ENCODE measurements at places on chromosomes 4 and X.

DNA sequence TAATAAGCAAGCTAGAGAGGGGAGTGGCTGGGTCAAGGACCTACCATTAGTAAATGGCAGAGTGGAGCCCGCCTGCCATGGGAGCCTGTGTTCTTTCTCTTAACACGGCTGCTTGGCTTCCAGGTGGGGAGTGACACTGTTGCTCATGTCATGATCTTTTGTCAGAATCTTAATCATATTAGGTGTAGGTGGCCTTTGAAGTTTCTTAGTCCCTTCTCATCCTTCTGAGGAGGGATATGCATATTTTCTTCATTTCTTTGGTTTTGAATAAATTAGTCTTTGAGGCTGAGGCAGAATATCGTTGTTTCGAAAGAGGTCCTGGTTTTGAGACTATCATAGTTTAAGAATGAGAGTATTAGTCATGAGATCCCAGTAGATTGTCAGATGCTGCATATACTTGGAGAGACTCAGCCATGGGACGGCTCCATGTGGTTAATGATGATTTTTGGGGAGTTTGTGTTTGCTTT lies 28.9 kb downstream of the SNX25 start:
- no peak for DNase-seq

GRCh38 chr4:151324124-151324751 lies 1.2 kb downstream of the SH3D19 start:
- no peak for DNase-seq

GRCh38 chr4:138647433-138647832 lies 368.1 kb upstream of the NOCT start:
- DNase-seq: no peak

DNA sequence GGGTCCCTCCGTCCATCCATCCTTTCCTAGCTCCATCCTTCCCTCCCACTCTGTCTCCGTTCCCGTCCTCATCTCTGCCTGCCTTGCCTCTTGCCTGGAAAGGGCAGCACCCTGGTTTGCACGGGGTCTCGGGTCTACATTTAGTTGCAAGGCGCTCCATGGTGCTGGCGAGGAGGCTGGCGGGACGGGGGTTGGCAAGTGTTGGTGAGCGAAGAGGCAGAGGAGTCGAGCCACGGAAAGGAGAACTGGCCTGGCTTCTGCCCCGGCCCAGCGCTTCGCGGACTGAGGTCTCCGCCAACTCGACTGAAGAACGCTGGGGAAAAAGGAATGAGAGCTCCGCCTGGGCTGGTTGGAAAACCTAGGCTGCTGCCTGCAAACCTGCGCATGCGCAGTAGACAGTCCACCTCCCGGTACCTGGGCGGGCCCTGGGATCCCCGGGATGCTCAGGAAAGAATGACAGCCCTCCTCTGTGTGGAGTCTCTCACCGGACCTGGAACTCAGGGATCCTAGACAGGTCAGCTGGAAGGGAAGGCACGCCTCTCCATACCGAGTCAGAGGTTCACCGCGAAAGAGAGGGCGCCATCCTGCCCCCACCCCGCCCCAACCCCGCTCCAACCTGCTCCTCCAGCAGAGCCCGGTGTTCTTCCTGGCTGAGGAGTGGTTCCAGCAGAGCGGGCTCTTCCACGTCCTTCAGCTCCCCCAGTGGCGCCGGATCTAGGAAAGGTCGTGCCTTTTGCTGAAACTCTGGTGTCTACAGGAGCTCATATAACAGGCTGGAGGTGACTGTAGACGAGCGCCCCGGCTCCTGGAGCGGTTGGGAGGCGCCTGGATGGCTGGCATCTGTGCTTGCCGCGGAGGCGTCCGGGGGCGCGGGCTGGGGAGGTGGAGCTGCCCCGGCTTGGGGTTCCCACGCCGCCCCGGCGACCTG lies 6.0 kb downstream of the FRG2 start:
- DNase-seq: no peak

- DNase-seq: no peak
These were observed 124.8 kb upstream of the SLIT2 start for GRCh38 chr4:20126906-20127305.

DNA sequence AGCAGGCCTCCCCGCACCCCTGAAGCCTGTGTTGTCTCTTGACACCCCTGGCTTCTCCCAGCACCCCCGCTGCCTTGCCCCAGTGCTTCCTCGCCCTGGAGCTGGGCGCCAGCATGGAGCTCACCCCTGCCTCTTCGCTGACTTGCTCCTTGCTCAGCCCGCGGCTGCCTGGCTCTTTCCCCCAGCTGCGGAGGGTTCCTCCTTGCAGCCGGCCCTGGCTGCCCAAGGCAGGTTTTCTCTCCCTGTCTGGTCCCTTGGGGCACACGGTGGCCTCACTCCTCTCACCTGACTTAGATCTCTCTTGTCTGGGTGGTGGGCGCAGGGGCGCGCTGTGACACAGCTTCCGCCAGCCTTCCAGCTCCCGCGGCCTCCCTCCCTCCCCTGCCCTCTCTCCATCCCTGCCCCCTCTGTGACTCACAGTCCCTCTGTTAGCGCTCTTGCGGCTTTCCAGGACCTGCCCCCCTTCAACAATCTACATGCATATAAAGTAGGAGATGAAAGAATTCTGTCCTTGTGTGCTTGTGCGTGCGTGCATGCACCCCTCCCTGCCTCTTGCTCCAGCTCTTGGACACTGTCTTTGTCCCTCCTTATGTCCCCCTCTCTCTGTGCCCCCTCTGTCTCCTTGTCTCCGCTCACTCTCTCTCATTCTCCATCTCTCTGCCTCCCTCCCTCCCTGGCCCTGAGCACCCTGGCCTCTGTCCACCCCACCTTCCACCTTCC lies 2.2 kb downstream of the PLXNB3 start:
- DNase-seq: peak; percentile 53

DNA sequence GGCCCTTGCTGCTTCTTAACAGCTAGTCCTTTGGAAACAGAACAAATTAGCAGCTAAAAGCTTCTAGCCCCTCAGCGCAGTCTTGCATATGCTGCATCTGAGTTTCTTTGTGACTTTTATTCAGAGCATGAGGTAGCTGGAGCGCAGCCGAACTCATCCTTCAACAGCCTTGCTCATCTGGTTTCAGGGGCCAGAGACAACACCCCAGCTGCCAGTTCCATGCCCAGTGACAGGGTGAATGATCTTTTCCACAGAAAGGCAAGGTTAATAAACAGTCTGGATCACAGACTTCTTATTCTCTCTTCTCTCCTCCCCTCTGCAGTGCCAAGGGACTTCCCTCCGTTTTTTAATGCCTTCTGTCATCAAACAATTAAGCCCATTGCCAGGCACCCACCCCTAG lies 216.6 kb upstream of the INTU start:
- no peak for DNase-seq

DNA sequence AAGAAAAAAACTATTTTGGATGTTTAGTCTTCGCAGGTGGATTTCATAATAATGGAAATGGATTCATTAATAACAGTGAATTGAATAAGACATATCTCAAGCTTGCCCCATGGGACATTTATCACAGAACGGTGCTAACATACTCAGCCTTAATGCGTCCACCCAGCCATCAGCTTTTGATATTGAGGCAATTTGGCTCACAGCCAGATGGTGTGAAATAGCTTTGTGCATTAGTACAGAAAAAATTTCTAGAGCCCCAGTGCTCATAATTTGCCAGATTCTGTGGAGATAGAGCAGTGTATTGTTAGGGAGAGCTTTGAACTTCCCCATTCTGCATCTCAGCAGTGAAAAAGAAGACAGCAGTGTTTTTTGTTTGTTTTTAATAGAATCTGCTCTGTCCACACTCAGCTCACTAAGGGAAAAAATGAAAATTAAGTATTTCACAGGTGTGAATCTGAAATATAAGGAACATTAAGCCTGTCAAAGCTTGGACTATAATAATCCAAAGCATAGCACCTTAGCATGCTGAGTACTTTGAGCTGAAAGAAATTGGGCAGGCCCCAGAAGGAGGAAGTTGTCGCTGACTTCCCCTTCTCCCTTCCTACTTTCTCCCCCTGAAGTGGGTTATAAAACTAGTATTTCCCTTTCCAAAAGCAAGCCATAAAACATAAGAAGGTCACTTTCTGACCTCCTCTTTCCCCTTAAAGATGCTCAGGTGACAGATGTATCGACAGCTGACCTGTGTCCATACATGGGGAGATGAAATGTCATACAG lies 295.8 kb downstream of the MAGEB5 start:
- no peak for DNase-seq

GRCh38 chr4:22875587-22876257 lies 183.0 kb downstream of the GBA3 start:
- no peak for DNase-seq

- DNase-seq: no peak
These were observed 2.6 kb downstream of the SLC25A31 start for GRCh38 chr4:127732623-127733328.

GRCh38 chr4:38130884-38131283 lies 170.7 kb downstream of the PTTG2 start:
- DNase-seq: no peak

DNA sequence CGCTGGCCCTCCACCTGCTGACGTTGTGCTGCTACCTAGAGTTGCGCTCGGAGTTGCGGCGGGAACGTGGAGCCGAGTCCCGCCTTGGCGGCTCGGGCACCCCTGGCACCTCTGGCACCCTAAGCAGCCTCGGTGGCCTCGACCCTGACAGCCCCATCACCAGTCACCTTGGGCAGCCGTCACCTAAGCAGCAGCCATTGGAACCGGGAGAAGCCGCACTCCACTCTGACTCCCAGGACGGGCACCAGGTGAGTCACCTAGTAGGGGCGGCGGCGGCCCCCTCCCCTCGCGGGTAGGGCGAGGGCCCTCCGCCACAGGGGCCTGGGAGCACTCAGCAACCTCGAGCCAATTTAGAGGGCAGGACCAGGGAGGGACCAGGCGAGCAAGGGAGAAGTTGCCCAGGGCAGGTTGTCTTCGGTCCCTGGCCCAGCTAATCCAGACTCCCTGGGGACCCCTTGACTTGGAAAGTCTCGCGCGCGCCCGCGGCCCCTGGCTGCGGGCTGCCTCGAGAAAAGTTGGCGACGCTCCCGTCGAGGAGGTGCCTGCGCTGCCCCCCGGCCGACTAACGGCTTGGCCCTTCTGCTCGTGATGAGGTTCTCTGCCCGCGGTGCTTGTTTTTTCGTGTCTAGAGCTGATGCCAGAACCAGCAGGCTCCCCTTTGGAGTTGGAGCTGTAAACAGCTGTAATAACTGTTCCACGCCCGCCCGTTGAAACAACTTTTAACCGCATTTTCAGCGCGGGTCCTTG lies 717 bp downstream of the EDA start:
- DNase-seq: peak; percentile 12

DNA sequence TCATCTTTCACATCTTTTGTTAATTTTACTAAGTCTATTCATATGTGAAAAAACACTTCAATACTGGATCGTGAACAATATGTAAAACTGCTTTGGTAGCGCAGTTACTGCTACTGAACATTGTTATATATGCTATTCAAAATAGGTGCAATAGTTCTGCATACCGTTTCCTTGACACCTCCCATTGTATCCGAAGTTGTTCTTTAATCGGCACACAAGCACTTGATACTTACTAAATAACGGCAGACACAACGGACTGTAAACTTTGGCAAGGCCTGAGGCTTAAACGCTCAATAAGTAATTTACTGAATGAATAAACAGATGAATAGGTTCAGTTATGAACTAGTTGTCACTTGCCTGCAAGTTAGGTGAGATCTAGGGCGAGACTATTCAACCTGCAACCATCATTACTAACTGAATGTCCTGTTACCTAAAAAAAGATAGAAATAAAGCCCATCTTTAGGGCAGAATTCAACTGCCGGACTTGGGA lies 620 bp downstream of the ANAPC10 start:
- DNase-seq: no peak

DNA sequence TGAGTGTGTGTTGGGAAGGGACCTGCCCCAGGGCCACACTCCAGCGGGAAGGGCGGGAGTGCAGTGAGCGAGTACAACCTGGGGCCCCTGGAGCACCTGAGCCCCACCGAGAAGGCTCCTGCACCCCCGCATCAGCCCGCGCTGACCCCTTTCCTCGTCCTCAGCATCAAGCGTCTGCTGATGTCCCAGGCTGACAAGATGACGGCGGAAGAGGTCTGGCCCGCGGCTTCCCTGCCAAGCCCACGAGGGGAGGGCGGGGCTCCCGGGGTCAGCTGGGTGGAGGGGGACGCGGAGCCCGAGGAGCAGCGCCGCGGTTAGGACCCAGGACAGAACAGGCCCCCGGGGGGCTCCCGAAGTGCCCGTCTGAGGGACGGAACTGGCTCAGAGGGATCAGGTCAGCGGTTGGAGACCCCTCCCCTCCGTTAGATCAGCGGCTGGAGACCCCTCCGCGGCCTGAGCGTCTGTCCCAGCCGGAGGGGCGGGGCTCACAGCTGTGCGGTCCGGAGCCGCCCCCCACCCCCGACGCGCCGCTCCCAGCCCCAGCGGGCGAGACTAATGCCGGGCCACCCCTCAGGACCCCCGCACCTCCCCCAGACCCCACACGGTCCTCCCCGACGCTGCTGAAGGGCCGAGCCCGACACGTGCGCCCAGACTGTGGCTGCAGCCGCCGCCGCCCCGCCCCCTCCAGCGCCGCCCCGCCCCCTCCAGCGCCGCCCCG lies 6.7 kb downstream of the MYL5 start:
- DNase-seq: peak; percentile 55
